ENCODE measurements at places on chromosomes 2 and 18.

DNA sequence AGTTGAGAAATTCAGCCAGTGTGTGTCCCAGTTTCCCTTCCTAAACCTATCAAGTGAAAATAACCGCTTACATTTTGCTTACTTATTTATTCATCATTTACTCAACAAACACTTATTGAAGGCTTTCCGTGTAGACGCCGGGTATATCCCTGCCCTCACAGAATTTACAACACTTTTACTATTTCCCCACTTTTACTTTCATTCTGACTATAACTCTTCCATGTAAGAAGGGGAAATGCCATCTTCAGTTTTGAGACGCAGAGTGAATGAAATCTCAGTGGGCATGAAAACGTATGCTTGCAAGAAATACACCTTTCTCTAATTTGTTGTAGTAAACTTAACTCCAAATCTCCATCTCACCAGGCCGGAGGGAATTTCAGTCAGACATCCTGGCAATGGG is 251.0 kb upstream of the CHAC2 start:
- no peak for DNase-seq

DNA sequence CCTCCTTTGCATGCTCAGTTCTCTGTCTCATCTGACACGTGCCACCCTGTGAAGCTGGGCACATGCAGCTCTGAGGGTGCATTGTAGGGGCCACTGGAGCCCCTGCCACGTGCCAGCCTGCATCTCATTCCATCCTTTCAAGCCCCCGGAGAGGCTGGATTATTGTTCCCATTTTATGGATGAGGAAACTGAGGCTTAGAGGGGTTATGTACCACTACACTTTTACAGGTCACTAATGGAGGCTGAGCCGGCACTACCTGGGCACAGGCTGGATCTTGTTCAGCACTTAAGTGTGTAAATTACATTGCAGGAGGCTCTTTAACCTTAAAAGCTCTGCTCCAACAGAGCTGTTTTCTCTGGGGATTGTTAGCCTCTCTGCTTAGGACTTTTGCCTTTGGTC is 47.5 kb downstream of the KCNIP3 start:
- no peak for DNase-seq

DNA sequence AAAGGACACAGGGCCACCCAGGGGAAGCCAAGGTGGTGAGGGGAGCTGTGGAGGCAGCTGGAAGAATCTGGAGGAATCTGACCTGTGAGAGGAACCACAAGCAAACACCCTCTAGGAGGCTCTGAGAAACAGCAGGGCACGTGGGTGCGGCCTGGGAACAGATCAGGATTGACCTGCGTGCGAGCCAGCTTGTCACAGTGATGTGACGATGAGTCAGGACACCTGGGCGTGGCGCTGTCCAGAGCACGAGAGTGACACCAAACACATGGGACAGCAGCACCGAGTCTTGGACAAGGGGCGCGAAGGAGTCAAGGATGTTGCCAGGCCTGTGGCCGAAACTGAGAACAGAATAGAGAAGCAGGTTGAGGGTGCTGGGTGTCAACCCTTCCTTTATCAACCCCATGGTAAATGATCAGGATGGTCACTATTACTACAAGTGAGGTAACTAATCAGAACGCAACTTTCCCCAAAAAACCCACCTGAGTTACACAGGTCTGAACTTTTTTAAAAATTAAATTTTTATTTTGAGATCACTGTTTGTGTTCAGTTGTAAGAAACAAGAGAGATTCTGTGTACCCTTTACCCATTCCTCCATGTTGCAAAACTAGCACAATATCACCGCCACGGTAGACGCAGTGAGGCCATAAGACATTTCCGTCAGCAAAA is 637 bp upstream of the SFT2D3 start:
- peak; percentile 70 for DNase-seq

GRCh38 chr2:46257476-46257875 is 39.7 kb upstream of the EPAS1 start:
- DNase-seq = no peak

GRCh38 chr2:105644174-105644980 is 100.3 kb upstream of the NCK2 start:
- no peak for DNase-seq

DNA sequence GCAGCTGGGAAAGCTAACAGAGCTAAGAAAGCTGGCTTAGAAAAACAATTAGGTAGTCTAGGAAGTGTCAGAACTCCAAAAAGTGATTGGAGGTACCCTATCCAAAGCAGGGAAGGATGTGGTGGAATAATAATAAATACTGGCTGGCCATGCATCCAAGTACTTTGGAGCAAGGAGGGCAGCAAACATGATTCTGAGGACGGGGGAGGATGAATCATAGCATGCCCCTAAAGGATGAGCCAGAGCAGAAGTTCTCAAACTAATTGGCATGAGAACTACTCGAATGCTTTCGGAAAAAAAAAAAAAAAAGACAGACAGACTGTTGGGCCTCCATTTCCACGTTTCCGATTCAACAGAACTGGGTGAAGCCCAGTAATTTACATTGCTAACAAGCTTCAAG is 2.4 kb downstream of the CWC22 start:
- no peak for DNase-seq

DNA sequence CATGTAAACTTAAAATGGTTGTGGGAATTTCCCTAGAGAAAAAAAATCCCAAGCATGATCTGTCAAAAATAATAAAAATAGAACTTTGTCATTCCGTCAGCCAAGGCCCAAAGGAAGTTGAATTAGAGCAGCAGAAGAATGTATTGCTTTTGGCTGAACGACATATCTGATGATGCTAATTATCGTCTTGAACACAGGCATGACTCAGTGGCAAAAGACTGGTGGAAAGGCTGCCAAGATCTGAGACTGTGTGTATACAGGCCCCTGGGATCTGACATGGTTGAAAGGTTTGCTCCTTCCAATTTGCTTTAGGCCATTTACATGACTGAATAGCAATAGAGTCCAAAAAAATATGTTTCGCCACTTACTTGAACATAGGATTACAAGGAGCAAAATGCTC is 1057.1 kb upstream of the CRIM1 start:
- DNase-seq = no peak

GRCh38 chr2:174711206-174711605 is 53.1 kb downstream of the CHRNA1 start:
- DNase-seq = no peak

DNA sequence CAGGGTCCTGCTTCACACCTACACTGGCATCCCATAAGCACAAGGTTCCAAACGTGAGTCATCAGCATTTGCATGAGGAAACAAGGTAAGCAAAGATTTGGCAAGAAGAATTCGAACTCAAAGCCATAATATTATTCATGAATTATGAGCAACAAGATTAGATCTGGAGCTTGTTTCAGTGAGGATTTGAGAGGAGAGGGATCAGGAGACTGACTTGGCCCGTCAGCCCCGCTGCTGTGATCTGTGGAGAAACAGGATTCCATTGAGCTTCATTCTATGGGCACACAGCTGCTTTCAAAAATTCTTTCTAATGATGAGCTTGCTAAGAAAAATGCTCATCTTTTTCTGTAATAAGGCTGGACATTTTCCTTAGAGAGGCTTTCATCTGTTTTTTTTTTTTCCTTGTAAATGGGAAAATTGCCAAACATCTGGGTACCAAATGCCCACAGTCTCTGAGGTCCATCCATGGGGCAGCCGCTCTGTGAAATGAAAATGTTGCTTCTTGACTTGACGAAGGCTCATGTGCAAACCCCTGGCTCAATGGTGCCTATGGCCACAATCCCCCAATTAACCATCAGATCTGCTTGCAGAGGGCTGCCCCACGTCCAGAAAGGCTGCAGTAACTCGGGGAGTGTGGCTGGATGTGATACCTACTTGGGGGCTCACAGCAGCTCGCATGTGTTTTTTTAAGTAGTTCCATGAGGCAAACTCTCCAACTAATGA is 179.3 kb downstream of the TMEM18 start:
- DNase-seq = no peak

DNA sequence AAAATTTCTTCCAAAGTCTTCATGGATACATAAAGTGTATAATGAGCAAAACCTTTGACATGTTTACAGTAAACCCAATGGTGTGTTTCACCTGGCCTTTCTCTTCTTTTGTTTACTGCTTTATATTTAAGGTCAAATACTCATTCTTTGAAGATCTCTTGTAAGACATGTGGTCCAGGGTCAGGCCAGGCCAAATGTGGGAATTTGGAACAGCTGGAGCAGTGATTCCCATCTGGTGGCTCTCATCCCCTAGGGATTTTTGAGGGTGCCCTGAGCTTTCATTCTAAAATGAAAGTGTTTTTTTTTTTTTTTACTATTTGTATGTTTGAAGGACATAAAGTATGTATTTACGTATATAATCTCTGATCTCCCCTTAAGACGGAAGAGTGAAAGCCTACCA is 13.8 kb upstream of the MGAT5 start:
- no peak for DNase-seq

- no peak for DNase-seq
Measured at GRCh38 chr2:126650994-126651393, 5.0 kb upstream of the GYPC start.

- no peak for DNase-seq
Measured at GRCh38 chr2:241478166-241478565, 30.2 kb downstream of the STK25 start.

- DNase-seq = no peak
Measured at GRCh38 chr2:159998961-159999360, 63.5 kb downstream of the PLA2R1 start.

DNA sequence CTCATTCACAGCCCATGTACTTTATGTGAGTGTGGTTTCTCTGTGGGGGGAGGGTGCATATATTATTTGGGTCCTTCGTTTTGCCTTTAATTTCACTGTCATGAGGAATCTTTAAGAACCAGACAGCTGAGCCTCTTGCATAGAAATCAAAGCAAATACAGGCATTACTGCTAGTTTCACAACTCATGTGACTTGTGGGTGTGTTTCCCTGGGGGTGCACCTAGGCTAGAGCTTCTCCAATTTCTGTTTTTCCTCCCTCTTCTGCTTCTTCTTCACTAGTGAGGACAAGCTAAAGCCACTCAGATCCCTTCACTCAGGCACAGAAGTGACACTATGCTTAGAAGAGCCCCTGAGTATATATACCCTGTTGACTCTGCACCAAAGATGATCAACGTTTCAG is 131.4 kb downstream of the ACOXL start:
- DNase-seq = no peak

- no peak for DNase-seq
Measured at GRCh38 chr2:132670496-132671150, 618 bp upstream of the LYPD1 start.

DNA sequence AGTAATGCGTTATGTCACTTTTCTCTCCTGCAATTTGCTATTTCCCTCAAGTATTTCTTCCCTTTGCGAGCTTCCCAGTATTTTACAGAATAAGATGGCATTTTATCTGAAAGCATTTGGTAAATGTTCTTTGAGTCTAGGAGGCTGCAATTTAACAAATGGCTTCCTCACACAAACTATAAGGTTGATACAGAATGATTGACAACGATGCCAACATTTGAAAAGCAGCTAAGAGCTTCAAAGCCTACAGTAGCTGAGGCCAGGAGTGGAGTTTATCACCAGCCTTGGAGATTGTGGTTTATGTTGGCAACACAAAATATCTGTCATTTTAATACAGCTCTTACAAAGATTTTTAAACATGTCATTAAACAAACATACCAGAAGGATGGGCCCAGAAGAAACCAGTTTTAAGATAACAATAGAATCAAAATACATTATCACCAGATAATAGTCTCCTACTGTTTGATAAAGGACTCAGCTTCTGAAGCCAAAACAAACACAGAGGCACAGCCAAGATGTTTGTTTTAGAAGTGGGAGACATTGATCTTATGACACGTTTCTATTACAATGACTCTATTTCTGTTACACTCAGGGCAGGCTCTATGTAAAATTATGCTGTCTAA is 711.4 kb upstream of the ACVR2A start:
- DNase-seq = no peak

DNA sequence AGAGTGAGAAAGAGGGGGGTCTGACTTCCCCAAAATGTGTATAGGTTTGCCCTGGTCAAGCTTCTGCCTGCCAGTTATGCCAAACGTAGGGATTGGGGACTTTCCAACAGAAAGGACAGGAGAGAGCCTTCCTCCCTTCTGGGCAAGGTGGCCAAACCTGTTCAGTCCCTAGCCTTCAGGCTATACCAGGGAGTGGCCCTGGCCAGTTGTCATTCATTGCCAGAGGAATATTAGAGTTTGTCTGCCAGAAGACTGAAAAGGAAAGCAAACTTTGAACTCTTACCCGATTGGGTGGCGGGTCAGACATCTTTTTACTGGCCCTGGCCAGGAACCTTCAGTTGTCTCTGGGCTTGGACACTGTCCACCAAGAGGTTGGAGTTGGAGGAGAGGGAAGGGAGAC is 22.1 kb downstream of the RAB3GAP1 start:
- no peak for DNase-seq

GRCh38 chr2:98634406-98635092 is 26.2 kb downstream of the UNC50 start:
- DNase-seq = no peak

GRCh38 chr18:22499421-22499820 is 81.7 kb upstream of the CTAGE1 start:
- DNase-seq = no peak

DNA sequence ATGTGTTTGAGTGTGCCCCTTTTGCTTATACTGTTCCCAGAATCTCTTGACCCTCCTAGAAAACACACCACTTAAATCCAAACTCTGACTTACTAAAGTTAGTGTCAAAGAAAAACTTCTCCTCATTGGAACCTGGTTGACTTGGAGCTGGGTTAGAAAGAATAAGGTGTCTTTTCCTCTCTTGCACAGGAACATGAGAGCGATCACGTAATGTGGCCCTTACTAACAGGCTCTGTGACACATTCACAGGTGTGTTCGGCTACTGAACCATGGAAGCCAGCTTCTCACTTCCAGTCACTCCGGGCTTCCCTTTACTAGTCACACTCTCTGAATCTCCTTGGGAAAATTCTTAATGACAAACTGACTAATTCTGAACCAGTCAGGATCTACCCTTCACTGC is 5.4 kb upstream of the POU3F3 start:
- DNase-seq = peak; percentile 33

- no peak for DNase-seq
Measured at GRCh38 chr2:168849610-168850009, 40.6 kb downstream of the SPC25 start.

DNA sequence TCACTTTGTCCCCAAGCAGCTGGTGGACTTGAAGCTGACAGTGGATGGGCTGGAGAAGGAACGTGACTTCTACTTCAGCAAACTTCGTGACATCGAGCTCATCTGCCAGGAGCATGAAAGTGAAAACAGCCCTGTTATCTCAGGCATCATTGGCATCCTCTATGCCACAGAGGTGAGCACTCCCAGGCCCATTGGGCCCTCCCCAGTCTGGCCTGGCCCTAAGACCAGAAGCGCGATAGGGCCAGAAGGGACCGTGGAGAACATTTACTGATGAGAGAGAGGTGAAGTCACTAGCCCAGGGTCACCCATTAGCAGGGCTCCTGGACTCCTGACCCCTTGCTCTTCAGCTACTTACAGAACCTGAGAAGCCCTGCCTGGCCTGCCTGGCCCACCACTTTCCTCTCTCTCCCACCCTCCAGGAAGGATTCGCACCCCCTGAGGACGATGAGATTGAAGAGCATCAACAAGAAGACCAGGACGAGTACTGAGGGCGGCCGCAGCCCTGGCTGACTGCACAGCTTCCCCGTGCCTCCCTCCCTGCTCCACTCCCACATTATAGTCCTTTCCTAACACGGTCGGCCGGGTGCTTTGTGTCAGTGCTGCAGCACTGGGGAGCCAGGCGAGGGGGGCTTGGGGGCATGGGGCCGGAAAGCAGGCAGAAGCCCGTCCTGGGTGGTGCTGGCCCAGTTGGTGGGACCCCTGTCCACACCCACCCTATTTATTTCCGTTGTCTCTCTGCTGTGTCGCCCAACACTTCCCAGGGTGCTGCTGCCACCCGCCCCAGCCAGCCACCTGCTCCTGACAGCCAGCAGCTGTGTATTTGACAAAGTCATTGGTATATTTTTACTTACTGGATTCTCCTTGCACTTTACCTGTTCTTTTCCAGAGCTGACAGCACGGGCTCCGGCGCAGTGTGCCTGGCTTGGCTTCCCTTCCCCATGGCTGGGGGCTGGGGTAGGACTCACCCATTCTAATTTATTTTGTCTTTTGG is 6.6 kb upstream of the TMEM214 start:
- DNase-seq = no peak

All from GM13977 (cell line).